ENCODE measurements at places on chromosomes 11 and 22. TPM values are rescaled to one million over a fixed set of nuclear protein-coding genes. Genes with fewer than 3 reads are reported as not detected.

PATE2 gene
- 1.6 TPM for total RNA-seq

DNA sequence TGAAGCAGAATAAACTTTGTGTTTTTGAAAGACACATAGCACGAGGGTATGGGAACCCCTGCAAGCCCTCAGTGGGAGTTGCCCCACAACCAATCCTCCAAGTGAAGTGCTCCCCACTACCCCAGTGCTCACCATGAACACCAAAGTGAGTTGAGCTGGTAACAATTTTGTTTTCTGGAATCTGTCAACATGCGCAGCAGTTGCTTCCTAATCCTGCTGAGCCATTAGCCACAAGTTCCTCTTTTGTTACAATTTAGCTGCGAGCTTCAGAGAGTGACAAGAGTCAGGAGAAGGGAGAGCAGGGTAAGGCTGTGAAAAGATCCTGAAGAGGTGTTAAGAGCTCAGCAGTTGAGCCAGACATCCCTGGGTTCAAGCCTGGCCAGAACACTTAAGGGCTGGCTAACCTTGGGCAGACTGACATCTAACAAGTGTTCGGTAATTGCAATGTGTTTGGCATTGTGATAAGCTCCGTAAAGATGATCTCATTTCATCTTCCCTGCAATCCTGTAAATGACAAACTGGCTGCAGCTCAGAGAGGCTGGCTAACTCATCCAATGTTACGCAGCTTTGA, 24.1 kb upstream of the ASPHD2 start:
- DNase-seq: no peak

DNA sequence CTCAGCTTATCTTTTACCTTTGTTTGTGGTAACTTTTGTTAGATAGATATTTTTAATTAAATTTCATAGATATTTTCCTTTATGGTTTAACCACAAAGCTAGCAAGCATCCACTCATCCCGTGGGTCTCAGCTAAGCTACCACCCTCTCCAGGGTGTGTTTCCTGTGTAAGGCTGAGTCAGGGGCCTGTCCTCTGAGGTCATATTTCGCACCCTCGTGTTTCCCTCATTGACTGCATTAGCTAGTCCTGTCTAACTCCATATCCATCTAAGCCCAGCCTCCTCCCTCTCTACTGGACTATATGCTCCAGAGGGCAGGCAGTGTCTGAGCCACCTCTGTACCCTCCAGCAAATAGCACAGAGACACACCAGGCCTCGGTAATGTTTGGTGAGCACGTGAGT, 16.7 kb downstream of the XRRA1 start:
- no peak for DNase-seq

GRCh38 chr11:114073007-114073827, 13.7 kb downstream of the ZBTB16 start:
- DNase-seq: no peak

DNA sequence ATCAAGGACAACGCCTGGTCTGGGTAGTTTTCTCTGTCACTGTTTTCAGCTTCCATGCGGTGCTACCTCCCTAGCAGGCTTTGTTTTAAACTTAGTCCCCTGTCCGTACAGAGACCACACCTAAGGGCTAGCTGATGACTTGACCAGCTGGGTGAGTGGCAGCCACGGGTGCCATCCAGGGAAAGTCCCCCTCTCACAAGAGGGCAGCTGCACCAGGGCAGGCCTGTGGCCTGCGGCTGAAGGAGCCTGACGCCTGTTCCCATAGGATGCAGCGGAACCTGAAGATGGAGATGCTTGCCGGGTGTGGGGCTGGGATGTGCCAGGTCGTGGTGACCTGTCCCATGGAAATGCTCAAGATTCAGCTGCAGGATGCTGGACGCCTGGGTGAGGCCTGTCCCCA, 19.9 kb downstream of the SLC25A18 start:
- no peak for DNase-seq

DNA sequence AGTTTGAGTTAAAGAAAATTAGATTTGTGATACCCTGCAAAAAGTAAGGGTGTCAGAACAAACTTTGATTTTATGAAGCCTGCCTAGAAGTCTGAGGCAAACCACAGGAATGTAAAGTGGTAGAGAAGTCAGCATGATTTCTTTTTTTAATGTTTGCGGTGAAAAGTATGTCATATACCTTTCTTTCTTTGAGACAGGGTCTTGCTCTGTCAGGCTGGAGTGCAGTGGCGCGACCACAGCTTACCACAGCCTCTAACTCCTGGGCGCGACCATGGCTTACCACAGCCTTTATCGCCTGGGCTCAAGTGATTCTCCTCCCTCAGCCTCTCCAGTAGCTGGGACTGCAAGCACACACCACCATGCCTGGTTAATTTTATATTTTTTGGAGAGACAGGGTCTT, 4.7 kb downstream of the API5 start:
- DNase-seq: no peak

- no peak for DNase-seq
Measured at GRCh38 chr22:20653012-20653794, 120.7 kb upstream of the SERPIND1 start.

SLC15A3 gene
- 5.8 TPM for total RNA-seq

CHID1 gene
- total RNA-seq: 20.9 TPM

OR8D1 gene
- not detected for total RNA-seq

GRCh38 chr22:37020192-37020479, 594 bp downstream of the MPST start:
- DNase-seq: no peak

SSTR3 gene
- not detected for total RNA-seq
